Muscle of back (tissue), 13 donors: ENCODE measurements at places on chromosomes 16 and 17. TPM values are rescaled to one million over a fixed set of nuclear protein-coding genes. Genes with fewer than 3 reads are reported as not detected.

The CCL17 gene
- polyA plus RNA-seq = not detected

The NFAT5 gene
- 22.7 TPM for polyA plus RNA-seq

The SPIRE2 gene
- 4.9 TPM for polyA plus RNA-seq

The FOXN1 gene
- polyA plus RNA-seq = not detected

The HOXB1 gene
- not detected for polyA plus RNA-seq
